ENCODE measurements at places on chromosomes 11 and 22. TPM values are rescaled to one million over a fixed set of nuclear protein-coding genes. Genes with fewer than 3 reads are reported as not detected.

Gene COPB1
- 132 TPM for total RNA-seq

Gene HIRA
- 36.0 TPM for total RNA-seq

Gene IFITM10
- total RNA-seq, result 0.64 TPM

Gene CD3E
- not detected for total RNA-seq

DNA sequence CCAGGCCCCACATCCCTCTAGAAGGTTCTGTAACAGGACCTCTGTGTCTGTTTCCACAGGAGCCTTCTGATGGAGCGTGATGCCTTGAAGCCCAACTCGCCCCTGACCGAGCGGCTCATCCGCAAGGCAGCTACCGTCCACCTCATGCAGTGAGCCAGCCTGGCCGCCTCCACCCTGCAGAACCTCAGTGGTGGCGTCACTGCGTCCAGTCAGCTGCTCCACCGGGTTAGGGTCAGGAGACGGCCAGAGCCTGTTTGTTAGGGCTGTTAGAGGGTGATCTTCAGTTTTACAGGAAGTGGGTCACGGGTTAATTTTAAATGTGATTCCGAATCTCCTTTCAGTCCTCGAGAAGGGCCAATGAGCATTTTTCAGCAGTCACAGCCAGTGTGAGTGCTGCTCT lies 3.9 kb upstream of the GTSE1 start:
- DNase-seq, result no peak
- no peak overlapping the region for H3K27ac ChIP-seq
- H3K4me1 ChIP-seq, result peaks cover 10% of the 10 kb centered on the region
- peaks cover 9% of the 10 kb centered on the region for H3K27me3 ChIP-seq
- peak overlapping the region; percentile 51 for H3K4me3 ChIP-seq

DNA sequence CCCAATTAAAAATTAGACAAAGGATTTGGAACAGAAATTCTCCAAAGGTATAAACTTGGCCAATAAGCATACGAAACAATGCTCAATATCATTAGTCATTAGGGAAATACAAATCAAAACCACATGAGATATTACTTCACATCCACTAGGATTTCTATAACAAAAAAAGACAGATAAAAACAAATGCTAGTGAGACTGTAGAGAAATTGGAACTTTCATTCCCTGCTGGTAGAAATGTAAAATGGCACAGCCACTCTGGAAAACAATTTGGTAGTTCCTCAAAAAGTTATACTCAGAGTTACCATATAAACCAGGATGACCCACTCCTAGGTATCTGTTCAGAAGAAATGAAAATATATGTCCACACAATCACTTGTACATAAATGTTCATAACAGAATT lies 71.6 kb downstream of the RPL27A start:
- peaks cover 4% of the 10 kb centered on the region for H3K4me1 ChIP-seq
- no peak overlapping the region for H3K27ac ChIP-seq
- H3K27me3 ChIP-seq, result peaks cover 2% of the 10 kb centered on the region
- DNase-seq, result no peak
- H3K4me3 ChIP-seq, result no peak overlapping the region

DNA sequence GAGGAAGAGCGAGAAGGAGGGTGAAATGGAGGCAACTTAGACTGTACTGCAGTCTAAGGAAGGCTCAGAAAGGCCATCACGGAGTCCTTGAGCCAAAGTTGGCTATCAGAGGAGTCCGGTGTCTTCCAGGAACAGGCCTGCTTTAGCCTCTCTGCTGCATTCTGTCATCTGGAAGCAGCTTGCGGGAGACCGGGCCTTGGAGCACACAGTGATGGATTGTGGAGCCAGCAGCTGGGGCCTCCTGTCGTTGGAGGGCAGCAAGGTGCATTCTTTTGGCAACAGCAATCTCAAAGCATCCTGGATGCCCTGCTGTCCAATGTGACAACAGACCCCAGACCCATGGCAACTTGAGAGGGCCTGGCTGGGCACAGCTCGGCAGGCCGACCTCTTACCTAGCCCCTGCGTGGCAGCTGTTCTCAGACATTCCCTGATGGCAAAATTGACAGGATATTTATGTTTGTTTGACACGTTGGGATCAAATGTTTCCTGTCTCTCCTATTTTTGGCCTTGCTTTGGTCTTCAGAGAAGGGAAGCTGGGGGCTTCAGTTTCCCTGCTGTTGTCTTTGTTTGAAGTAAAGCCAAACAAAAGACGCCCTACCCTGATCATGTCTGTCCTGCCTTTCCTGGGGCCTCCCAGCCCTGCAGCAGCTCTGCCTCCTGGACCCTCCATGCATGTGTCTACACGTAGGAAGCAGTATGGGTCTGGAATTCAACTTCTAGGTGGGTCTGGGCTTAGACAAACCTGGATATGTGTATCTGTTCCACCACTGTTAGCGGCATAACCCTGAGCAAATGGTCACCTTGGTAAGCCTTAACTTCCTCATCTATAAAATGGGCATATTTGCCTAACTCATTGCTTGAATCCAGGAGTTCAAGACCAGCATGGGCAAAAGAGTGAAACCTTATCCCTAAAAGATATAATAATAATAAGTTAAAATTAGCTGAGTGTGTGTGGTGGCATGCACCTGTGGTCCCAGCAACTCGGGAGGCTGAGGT lies 43.9 kb upstream of the LMO2 start:
- H3K4me3 ChIP-seq, result peak overlapping the region; percentile 8
- peak overlapping the region; percentile 84 for H3K27ac ChIP-seq
- peaks cover 13% of the 10 kb centered on the region for H3K36me3 ChIP-seq
- peaks cover 15% of the 10 kb centered on the region for H3K27me3 ChIP-seq
- peaks cover 73% of the 10 kb centered on the region for H3K4me1 ChIP-seq

DNA sequence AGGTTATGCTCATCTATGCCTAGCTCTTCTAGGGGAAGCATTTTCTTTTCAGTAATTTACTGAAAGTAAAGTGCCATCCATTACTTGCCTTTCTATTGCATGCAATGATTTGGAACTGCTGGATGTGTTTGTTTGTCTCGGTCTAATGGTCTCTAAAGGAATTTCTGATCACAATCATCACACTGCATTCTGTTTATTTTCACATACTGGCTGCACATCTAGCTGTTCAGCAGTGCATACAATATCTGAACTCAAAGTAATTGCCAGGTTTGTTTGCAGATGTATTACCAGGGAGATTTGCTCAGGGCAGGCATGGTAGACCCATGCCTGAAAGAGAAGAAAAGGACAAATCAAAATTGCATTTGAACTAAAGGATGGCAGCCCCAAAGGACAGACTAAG lies 36.4 kb upstream of the CWF19L2 start:
- no peaks in the 10 kb centered on the region for H3K36me3 ChIP-seq
- no peak overlapping the region for H3K4me3 ChIP-seq
- H3K27ac ChIP-seq, result no peak overlapping the region
- no peak for DNase-seq
- no peaks in the 10 kb centered on the region for H3K27me3 ChIP-seq
- H3K4me1 ChIP-seq, result no peaks in the 10 kb centered on the region

DNA sequence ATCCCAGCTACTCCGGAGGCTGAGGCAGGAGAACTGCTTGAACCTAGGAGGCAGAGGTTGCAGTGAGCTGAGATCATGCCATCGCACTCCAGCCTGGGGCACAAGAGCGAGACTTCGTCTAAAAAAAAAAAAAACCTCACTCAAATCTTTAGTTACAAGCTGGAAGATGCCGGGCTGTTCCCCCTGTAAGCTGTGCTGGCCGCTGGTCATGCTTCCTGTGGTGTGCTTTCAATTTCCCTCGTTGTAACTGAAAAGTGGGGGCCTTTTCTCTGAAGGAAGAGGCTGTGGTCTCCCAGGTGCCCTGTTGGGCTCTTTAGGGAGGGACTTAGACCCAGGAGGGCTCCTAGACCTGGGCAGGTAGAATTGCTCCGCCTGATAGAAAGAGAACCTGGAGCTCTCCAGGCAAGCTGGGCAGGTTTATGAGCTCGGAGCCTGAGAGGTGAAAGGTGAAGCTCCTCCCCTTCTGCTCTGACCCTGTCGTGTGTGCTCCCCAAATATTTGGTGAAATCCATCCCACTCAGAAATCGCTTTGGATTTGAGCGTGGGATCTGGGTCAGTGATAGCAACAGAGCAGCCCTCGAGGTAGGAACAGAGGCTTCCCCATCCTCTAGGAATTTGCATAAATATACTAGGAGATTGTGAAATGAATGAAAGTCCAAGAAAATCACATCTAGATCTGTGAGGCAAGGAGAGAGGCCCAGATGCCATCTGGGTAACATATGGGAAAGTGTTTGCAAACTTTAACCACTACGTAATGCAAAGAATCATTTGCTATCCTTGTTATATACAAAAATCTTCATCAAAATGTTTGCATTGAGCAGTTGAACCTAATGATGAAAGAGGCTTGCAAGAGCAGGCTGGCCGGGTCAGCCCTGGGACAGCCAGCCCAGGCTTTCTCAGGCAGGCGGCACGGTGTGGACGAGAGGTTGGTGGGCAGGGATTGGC lies 154.3 kb downstream of the FBXO7 start:
- H3K36me3 ChIP-seq, result no peaks in the 10 kb centered on the region
- H3K27ac ChIP-seq, result peak overlapping the region; percentile 85
- no peaks in the 10 kb centered on the region for H3K27me3 ChIP-seq
- no peak overlapping the region for H3K4me3 ChIP-seq

Data from endothelial cell (in vitro differentiated cells).